ENCODE measurements at places on chromosomes 7 and 10. TPM values are rescaled to one million over a fixed set of nuclear protein-coding genes. Genes with fewer than 3 reads are reported as not detected.

GRCh38 chr7:158396301-158396905 lies 191.2 kb downstream of the PTPRN2 start:
- DNase-seq, result no peak
- no peak overlapping the region for H3K4me3 ChIP-seq
- H3K27me3 ChIP-seq, result peaks cover 73% of the 10 kb centered on the region
- no peak overlapping the region for H3K27ac ChIP-seq
- no peaks in the 10 kb centered on the region for H3K36me3 ChIP-seq
- no peaks in the 10 kb centered on the region for H3K4me1 ChIP-seq

Gene FXYD4
- total RNA-seq, result not detected

GRCh38 chr10:28569506-28570159 lies 36.7 kb downstream of the WAC start:
- peaks cover 5% of the 10 kb centered on the region for H3K36me3 ChIP-seq
- no peak for DNase-seq
- H3K27ac ChIP-seq, result no peak overlapping the region
- H3K4me1 ChIP-seq, result no peaks in the 10 kb centered on the region

GRCh38 chr10:90788968-90789367 lies 68.9 kb downstream of the HTR7 start:
- H3K4me3 ChIP-seq, result no peak overlapping the region
- no peaks in the 10 kb centered on the region for H3K4me1 ChIP-seq
- no peaks in the 10 kb centered on the region for H3K27me3 ChIP-seq
- H3K27ac ChIP-seq, result no peak overlapping the region
- DNase-seq, result no peak
- H3K36me3 ChIP-seq, result no peaks in the 10 kb centered on the region

DNA sequence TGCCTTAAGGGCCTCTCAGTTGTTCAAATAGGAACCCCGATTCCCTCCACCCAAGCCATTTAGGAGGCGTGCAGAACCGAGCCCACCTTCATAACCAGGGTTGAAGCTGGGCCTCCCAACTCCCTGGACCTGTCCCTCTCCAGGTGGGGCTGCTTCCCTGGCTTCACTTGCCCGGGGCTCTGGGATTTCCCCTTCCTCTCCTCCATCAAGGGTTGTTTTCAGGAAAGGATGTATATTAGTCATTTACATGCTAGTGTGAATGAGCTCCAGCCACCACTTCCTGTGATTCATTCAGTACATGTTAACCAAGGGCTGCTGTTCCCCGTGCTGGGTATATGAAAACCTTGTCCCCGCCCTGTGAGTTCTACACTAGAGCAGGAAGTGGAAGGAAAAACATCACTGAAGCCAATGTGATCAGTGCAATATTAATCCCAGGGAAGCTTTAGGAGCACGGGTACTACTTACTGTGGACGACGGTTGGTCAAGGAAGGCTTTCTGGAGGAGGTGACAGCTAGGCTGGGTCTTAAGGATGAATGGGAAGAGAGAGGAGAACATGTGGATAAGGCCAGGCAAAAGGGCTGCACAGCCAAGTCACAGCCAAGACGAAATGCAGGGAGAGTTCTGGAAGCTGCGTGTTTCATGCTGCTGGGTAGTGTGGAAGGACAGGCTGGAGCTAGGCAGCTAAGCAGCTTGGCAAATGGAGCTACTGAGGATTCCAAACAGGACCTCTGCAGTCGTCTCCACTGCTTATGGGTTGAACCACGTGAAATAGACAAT lies 150.1 kb upstream of the SHH start:
- H3K27ac ChIP-seq, result peak overlapping the region; percentile 66
- no peaks in the 10 kb centered on the region for H3K27me3 ChIP-seq
- H3K4me3 ChIP-seq, result no peak overlapping the region
- H3K36me3 ChIP-seq, result no peaks in the 10 kb centered on the region
- peaks cover 45% of the 10 kb centered on the region for H3K4me1 ChIP-seq
- peak; percentile 86 for DNase-seq

- peaks cover 64% of the 10 kb centered on the region for H3K4me1 ChIP-seq
- DNase-seq, result peak; percentile 93
- H3K4me3 ChIP-seq, result peak overlapping the region; percentile 92
Measured at GRCh38 chr10:80203835-80204676, 1.3 kb downstream of the ANXA11 start.

DNA sequence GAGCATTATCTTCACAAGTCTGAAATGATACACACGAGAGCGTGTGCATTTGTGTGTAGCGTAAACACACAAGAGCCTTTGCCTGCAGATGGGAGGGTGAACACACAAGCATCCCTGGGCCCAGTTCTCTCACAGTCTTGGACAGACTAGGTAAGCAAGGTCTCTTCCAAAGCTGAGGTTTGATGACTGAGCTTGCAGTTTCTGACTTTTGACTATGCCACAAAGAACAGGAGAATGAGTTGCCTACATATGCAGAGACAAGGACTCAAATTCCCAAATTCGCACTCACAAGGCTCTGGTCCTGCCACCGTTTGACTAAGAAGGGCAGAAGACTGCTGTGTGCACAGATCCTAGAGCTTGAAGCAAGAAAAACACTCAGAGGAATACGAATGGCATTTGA lies 55.8 kb downstream of the FAM53B start:
- no peaks in the 10 kb centered on the region for H3K36me3 ChIP-seq
- H3K27me3 ChIP-seq, result no peaks in the 10 kb centered on the region
- no peak overlapping the region for H3K27ac ChIP-seq
- no peak overlapping the region for H3K4me3 ChIP-seq
- H3K4me1 ChIP-seq, result no peaks in the 10 kb centered on the region
- no peak for DNase-seq

GRCh38 chr10:125441151-125441550 lies 241.8 kb downstream of the TEX36 start:
- no peaks in the 10 kb centered on the region for H3K4me1 ChIP-seq
- DNase-seq, result peak; percentile 40
- H3K36me3 ChIP-seq, result no peaks in the 10 kb centered on the region
- H3K27ac ChIP-seq, result no peak overlapping the region
- no peak overlapping the region for H3K4me3 ChIP-seq
- H3K27me3 ChIP-seq, result no peaks in the 10 kb centered on the region

DNA sequence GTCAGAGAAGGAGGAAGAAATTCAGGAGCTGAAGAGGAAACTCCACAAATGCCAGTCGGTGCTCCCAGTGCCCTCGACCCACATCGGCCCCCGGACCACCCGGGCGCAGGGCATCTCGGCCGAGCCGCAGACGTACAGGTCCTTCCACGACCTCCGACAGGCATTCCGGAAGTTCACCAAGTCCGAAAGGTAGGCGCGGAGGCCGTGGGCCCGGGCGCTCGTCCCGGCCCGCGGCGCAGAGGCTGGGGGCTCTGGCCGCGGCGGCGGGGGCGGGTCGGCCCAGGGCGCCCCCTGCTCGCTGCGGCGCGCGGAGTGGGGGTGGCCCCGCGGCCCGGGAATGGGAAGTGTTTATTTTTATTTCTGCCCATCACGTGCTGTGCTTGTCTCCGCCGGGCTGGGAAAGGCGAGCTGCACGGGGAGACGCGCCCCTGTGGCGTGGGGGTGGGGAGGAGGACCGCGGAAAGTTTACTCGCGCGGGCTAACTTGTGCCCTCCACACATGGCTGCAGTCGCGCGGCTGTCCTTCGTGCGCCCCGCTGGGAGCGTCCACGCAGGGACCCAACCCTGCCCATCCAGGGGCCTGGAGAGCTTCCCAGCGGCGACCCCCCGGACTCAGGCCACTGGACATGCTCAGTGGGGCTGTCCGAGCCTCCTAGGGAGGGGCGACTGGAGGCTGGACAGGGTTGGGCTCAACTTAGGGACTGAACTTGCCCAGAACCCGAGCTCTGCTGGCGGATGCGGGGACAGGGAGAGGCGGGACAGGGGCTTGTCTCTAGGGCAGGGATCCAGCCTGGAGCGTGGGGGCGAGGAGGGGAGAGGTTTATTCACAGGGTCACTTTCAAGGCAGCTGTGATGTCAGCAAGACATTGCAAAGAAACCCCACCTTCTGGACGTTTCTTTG lies 82.6 kb upstream of the PRKG1 start:
- DNase-seq, result no peak
- no peaks in the 10 kb centered on the region for H3K36me3 ChIP-seq
- H3K4me1 ChIP-seq, result peaks cover 11% of the 10 kb centered on the region
- H3K4me3 ChIP-seq, result peak overlapping the region; percentile 51
- H3K27me3 ChIP-seq, result peaks cover 20% of the 10 kb centered on the region
- no peak overlapping the region for H3K27ac ChIP-seq

DNA sequence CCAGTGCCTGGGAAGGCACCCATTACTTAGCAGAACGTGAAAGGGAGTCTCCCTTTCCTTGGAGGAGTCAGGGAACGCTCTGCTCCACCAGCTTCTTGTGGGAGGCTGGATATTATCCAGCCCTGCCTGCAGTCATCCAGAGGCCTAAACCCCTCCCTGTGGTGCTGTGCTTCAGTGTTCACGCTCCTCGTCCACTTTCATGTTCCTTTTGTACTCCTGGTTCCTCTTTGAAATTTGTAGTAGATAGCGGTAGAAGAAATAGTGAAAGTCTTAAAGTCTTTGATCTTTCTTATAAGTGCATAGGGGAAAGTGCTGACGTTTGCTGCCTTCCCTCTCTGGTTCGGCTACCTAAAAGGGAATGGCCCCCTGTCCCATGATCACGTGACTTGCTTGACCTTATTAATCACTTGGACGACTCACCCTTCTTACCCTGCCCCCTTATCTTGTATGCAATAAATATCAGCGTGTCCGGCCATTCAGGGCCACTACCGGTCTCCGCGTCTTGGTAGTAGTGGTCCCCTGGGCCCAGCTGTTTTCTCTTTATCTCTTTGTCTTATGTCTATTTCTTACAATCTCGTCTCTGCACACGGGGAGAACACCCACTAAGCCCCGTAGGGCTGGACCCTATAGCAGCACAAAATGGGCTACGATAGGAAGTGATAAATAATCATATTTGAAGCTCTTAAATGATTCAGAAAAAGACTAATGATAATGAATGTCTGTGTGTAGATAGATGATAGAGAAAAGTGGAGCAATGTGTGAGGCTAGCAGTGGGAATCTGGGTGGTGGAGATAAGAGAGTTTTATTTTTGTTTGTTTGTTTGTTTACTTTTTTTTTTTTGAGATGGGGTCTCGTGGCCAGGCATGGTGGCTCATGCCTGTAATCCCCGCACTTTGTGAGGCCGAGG lies 5.8 kb upstream of the ESYT2 start:
- no peak for DNase-seq
- peaks cover 10% of the 10 kb centered on the region for H3K4me1 ChIP-seq
- no peaks in the 10 kb centered on the region for H3K27me3 ChIP-seq
- no peak overlapping the region for H3K4me3 ChIP-seq
- no peak overlapping the region for H3K27ac ChIP-seq

DNA sequence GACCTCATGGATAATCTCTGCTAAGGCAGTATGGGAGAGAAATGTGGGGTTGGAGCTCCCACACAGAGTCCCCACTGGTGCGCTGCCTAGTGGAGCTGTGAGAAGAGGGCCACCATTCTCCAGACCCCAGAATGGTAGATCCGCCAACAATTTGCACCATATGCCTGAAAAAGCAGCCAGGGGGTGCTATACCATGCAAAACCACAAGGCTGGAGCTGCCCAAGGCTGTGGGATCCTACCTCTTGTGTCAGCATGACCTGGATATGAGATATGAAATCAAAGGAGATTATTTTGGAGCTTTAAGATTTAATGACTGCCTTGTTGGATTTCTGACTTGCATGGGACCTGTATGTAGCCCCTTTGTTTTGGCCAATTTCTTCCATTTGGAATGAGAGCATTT lies 27.0 kb upstream of the SAMD9L start:
- H3K27me3 ChIP-seq, result no peaks in the 10 kb centered on the region
- H3K4me3 ChIP-seq, result no peak overlapping the region
- H3K27ac ChIP-seq, result no peak overlapping the region
- no peaks in the 10 kb centered on the region for H3K4me1 ChIP-seq

GRCh38 chr10:131909014-131909808 lies 8.4 kb downstream of the PPP2R2D start:
- no peaks in the 10 kb centered on the region for H3K27me3 ChIP-seq
- H3K27ac ChIP-seq, result no peak overlapping the region
- H3K4me1 ChIP-seq, result peaks cover 20% of the 10 kb centered on the region
- no peak for DNase-seq

DNA sequence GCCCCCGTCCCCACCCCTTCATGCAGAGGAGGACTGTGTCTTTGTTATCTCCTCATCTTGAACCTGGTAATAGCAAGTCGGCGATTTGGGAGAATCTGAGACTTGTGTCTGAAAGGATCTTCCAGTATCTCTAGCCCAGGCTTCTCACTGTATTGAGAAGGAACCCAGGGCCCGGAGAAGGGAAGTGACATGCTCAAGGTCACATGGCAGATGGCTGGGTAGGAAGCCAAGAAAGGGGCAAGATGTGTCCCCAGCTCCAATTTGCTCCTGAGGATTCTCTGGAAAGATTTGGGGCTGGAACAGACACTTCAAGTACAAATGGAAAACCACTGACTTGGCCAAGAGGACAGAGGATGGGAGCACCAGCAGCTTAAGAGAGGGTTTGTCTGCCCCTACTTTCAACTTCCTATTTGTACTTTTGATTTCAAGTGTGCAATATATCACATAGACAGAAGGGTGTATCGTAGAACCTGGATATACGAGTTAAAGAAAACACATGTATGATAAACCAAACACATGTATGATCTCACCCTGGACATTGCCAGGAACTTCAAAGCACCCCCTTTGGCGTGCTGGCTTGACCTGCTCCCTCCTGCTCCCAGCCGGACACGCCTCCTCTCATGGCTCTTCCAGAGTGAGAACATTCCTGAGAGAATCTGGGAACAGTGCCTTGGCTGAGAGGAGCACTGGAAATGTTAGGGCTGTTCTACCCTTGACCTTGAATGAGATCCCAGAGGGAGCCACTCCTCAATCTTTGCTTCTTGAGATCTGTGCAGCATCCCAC lies 79.7 kb downstream of the CDH23 start:
- H3K27me3 ChIP-seq, result no peaks in the 10 kb centered on the region
- H3K4me3 ChIP-seq, result no peak overlapping the region

DNA sequence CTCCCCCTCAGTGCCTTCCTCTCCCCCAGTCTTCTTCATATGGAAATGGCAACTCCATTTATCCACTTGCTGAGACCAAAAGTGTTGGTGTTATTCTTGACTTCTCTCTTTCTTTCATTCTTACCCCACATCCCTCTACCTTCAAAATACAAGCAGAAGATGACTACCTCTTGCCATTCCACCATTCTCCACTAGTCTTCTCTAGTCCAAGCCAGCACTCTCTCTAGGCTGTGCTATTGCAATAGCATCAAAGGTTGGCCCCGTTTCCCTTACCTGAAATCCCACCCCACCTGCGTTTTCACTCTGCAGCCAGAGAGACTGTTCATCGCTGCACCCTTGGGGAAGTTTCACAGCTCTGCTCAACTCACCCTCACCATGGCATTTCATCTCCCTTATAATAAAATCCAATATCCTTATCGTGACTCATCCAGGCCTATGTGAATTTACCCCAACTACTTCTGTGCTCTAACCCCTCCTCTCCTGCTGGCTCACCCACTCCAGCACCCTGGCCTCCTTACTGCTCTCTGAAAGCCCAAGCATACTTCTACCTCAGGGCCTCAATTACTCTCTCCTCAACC lies 109.1 kb downstream of the LSM5 start:
- H3K4me3 ChIP-seq, result no peak overlapping the region
- no peaks in the 10 kb centered on the region for H3K4me1 ChIP-seq
- no peak for DNase-seq
- peaks cover 66% of the 10 kb centered on the region for H3K27me3 ChIP-seq
- no peaks in the 10 kb centered on the region for H3K36me3 ChIP-seq
- no peak overlapping the region for H3K27ac ChIP-seq
